ENCODE measurements at places on chromosomes 3 and 15.

- no peak for DNase-seq
These were observed 42.9 kb downstream of the IGSF11 start for GRCh38 chr3:118991775-118992174.

GRCh38 chr3:111692593-111693552 lies 97.7 kb upstream of the ZBED2 start:
- no peak for DNase-seq

DNA sequence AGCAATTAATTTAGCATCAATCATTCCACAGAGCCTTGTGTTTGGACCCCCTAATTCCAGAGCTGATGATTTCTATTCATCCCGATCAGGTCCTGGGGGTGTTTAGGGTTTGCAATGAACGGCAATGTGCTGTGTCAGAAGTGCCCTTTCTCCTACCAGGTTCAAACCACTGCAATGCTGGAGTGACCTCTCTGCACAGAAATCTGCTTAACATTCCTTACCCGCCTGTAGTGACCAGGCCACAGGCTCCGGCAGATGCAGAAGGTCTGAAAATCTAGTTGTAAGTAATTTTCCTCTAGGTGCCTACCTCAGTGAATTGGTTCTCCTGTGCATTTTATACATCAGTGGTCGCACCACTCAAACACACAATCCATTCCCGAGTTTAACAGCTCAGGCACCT lies 725.3 kb upstream of the CFAP20DC start:
- DNase-seq, result no peak

DNA sequence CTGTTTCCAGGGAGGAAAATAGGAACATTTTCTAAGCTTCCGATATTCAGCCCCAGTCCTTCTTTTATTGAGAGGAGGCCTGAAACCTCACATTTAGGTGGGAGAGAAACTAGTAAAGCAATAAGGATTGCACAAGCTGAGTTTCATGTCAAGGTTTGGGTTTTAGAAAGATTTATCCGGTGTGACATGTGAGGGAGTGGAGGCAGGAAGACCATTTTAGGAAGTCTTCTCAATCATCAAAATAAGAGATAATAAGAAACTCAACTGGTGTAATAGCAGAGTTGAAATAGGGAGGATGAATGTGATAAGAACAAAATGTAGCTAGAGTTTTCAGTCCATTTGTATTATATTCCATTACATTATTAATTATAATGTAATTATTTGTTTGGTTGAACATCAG lies 27.7 kb upstream of the CLDN16 start:
- DNase-seq, result no peak

- DNase-seq, result no peak
These were observed 78.0 kb downstream of the PEX5L start for GRCh38 chr3:179958759-179959158.

- no peak for DNase-seq
These were observed 105.5 kb downstream of the NLGN1 start for GRCh38 chr3:173502983-173503568.

DNA sequence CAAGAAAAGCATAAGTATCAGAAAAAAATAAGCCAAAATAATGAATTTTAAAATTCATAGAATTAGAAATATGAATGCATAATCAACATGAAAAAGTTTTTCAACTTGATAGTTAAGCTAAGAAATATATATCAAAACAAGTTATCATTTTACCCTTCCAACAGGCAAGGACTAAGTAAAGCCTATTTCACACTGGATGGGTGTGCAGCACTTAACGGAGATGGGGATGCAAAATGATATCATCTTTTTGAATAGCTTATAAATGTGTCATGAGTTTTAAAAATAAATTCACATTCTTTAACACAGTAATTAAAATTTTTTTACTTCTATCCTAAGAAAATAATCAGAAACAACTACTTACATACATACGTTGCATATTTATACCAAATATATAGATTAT lies 20.9 kb downstream of the PIK3R4 start:
- no peak for DNase-seq

- DNase-seq, result no peak
These were observed 34.9 kb upstream of the ACAD9 start for GRCh38 chr3:128844502-128844901.

DNA sequence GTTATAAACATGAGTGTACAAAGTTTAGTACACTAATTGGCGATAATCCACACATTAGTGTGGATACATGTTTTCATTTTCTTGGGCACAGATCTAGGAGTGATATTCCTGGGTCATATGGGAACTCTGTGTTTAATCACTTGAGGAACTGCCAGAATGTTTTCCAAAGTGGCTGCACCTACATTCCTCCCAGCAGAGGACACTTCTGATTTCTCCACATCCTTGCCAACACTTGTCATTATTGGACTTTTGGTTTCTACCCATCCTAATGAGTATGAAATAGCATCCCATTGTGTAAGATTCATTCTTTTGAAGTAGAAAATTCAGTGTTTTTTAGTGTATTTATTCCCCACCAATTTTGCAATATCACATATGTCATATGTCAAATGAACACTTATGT lies 53.6 kb downstream of the CFAP92 start:
- no peak for DNase-seq

GRCh38 chr3:126487151-126487771 lies 11.6 kb upstream of the ZXDC start:
- no peak for DNase-seq

GRCh38 chr3:105931500-105931899 lies 62.7 kb upstream of the CBLB start:
- DNase-seq, result no peak

DNA sequence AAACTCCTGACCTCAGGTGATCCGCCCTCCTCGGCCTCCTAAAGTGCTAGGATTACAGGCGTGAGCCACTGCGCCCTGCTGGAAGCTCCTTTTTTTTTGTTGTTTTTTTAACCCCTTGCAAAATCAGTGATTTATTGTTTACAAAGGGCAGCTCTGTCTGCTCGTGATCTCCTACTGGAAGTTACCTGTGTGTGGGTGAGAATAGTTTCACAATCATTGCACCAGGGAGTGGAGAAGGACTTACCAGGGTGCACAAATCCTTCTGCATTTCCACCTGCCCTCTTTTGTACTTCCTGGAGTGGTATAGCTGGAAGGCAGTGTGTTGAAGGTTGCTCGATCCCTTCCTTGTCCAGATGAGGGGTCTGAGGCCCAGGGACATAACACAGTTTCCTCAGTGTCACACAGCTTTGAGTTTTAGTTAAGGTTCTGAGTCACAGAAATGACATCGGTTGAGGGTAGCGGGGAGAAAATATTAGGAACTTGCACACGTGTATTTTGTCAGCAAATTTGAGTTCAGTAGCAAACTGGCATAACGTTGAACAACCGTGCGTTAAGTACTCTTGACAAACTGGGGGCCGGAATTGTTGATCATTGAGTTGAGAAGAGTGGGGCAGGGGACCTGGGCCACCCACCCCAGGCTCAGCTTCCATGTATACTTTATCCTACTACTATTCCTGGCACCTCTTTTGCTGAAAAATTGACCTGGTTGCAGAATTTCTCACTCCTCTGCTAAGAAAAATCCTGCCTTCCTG lies 11.3 kb upstream of the TRAK1 start:
- no peak for DNase-seq

DNA sequence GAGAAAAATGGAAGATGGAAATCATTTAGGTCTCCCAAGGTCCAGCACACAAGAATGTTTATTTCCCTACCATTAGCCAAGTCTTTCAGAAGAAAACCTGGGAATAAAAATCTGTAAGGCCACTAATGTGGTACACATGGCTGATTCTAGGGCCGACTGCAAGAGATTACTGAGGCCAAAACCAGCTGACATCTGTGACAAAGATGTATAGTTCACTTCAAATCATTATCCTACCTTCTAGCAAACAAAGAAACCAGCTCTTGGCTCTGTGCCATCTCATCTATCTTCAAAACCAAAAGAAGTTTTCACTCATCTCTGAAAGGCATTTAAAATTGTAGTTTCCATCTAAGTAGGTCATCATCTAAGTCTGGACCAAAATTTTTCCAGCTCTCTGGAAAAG lies 43.9 kb downstream of the ERC2 start:
- no peak for DNase-seq

GRCh38 chr15:67011617-67012005 lies 53.8 kb upstream of the SMAD3 start:
- DNase-seq, result no peak

DNA sequence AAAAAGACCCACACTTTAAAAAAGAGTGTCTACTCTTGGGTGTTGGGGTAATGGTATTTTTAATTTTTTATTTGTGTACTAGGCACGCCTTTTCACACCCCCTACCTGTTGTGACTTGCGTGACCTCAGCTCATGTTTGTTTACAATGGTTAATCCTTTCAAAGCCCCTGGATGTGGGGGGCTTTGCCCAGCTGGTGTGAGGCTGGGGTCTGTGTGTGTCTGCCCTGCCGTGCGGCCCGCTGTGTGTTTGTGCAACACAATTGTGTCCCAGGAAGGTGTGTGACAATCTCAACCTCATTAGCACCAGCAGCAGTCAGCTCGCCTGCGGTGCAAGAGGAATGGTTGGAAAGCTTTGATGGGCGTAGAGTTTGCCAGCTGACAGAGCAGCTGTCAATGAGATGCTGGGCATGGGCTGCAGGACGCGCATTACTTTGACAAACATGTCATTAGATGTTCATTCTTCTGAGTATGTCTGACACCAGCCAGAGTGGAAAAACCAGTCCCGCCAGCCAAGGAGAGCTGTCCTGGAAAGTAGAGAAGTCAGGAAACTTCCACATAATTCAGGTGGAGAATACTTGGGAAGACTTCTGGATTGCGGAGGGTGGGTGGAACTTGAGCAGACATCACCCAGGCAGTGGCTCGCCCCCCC lies 9.6 kb downstream of the LRRK1 start:
- no peak for DNase-seq

DNA sequence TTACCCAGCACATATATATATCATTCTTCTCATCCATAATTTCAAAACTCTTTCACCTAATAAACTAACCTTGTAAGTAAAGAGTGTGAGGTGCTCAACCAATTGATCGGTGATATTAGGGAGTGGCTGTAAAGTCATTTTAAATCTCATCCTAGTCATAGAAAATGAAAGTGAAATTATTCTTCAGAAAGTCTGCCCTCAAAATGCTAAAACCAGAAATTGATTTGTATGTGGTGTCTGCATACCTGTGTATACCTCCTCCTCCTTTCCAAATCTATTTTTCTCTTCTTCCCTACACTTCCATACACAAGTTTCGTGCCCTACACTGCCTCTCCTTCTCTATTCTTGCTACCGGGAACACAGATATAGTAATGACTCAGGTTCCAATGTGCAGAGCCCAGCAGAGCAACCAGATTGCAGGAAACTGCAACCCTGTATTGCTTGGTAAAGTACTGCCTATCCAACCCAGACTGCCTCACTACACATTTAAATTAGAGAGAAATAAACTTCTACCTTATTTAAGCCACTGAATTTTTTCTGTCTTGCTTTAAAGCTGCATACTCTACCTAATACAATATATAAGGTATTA lies 7.4 kb upstream of the TBC1D5 start:
- DNase-seq, result no peak

- no peak for DNase-seq
These were observed 163.1 kb downstream of the CHL1 start for GRCh38 chr3:359672-360071.

DNA sequence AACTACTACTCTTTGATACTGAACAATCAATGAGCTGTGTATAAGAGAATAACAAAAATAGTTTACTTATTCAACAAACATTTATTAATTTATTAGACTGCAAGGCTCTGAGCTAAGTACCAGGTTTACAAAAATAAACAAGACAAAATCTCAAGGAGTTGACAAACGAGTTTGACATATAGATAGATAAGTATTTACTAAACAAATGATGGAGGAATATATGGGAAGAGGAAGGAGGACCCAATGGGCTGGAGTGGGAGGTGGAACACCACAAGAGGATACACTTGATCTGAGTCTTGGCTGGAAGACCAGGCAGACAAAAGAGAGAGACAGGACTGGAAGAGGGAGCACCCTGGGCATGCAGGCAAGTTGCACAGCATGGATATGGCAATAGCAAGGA lies 47.5 kb upstream of the FSIP1 start:
- DNase-seq, result no peak

GRCh38 chr3:65448120-65448519 lies 590.6 kb downstream of the MAGI1 start:
- DNase-seq, result no peak

DNA sequence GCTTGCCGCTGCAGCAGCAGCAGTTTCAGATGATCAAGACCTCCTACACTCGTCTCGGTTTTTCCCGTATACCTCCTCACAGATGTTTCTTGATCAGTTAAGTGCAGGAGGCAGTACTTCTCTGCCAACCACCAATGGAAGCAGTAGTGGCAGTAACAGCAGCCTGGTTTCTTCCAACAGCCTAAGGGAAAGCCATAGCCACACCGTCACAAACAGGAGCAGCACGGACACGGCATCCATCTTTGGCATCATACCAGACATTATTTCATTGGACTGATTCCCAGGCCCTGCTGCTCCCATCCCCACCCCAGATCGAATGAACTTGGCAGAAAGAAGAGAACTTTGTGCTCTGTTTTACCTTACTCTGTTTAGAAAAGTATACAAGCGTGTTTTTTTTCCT lies 17.6 kb downstream of the CALML4 start:
- DNase-seq, result no peak

- no peak for DNase-seq
These were observed 107.1 kb upstream of the UBE2E2 start for GRCh38 chr3:23096041-23096440.

DNA sequence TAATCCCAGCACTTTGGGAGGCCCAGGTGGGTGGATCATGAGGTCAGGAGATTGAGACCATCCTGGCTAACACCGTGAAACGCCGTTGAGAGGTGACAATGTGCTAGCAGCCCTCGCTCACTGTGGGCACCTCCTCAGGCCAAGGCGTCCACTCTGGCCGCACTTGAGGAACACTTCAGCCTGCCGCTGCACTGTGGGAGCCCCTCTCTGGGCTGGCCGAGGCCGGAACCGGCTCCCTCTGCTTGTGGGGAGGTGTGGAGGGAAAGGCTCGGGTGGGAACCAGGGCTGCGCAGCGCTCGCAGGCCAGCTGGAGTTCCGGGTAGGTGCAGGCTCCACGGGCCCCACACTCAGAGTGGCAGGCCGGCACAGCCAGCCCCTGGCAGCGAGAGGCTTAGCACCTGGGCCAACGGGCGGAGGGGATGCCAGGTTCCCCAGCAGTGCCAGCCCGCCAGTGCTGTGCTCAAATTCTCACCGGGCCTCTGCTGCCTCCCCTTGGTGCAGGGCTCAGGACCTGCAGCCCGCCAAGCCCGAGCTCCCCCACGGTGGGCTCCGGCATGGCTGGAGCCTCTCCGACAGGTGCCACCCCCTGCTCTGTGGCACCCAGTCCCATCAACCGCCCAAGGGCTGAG lies 253.6 kb downstream of the CNTN4 start:
- no peak for DNase-seq

DNA sequence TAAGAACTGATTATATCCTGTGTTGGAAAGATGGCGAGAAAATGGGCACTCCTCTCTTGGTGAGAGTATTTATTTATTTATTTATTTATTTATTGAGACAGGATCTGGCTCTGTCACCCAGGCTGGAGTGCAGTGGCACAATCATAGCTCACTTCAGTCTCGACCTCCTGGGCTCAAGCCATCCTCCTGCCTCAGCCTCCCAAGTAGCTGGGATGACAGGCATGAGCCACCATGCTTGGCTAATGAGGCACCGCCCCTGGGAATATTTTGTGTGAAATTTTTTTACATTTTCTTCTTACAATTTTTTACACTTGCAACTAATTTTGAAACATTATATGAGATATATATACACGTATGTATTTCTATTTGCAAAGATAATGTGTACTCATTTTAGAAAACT lies 150.5 kb upstream of the PRR20G start:
- no peak for DNase-seq

- no peak for DNase-seq
These were observed 241.6 kb downstream of the SCAPER start for GRCh38 chr15:76663529-76663928.

GRCh38 chr15:80183886-80184285 lies 31.1 kb downstream of the FAH start:
- DNase-seq, result no peak

- DNase-seq, result no peak
These were observed at the start of gene NR2F2 for GRCh38 chr15:96330450-96331143. TSS of gene NR2F2 (plus strand) at chr15:96330700. CDS start at chr15:96332106, 1,406 bp downstream.
